Activated T-cell treated with anti-CD3 and anti-CD28 coated beads for 4 hours (primary cell): ENCODE measurements at places on chromosomes 16 and 17.

- DNase-seq: no peak
Measured at GRCh38 chr17:43608313-43608712, 53.4 kb downstream of the MEOX1 start.

GRCh38 chr17:34173241-34173640 lies 81.8 kb upstream of the CCL2 start:
- DNase-seq: no peak

- no peak for DNase-seq
Measured at GRCh38 chr16:31064882-31065461, 9.1 kb downstream of the ZNF668 start.

DNA sequence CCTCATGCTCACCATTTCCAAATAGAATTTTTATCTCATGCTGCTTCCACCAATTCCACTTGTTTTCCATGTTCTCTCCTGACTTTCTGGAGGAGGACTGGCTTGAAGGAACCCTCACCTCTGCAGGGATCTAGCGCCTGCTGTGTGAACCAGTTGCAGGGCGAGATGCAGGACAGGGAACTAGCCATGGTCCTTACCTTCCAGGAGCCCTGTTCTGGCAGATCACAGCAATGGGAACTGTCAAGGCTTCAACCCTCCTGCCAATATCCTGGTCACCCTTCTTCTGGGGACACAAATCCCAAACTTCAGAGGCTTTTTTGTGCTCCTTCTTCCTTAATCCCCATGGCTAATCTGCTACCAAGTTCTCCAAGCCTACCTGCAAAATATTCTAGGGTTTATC lies 60.4 kb upstream of the MMP2 start:
- no peak for DNase-seq

- DNase-seq: no peak
Measured at GRCh38 chr17:33949100-33949499, 306.0 kb upstream of the CCL2 start.

- DNase-seq: no peak
Measured at GRCh38 chr17:68595986-68596385, 5.2 kb downstream of the FAM20A start.

DNA sequence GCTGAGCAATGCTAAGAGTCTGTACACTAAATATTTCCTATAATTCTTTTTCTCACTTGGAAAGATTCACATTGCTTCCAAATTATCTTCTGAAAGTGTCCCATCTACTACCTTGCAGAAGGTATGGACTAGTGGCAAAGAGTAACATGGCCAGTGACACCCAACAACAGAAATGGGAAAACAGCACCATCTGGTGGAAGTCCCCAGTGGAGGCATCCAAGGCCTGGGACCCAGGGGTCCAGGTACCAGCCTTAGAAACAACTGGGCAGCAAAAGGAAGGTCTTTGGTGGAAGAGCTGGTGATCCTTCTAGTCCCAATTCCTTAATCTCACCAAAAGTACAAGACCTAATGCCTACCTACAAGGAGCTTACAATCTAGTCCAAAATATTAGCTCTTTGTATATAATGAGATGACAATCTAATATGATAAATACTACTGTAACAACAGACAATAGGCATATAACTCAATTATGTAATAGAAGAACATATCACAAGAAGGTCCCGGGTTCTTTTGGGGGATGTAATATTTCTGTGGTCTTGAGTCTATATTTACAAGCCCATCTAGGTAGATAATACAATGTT lies 55.3 kb downstream of the SKAP1 start:
- no peak for DNase-seq

GRCh38 chr16:724188-725040 lies 1.8 kb downstream of the CCDC78 start:
- DNase-seq: no peak

DNA sequence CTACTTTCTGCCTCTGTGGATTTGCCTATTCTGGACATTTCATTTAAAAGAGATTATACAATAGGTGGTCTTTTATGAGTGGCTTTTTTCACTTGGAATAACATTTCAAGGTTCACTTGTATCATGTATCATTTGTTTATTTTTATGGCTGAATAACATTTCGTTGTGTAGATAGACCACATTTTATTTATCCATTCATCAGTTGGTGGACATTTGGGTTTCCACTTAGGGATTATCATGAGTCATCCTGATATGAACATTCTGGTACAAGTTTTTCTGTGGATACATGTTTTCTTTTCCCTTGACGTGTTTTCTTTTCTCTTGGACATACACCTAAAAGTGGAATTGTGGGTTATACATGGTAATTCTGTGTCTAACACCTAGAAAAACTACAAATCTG lies 25.3 kb downstream of the PRSS54 start:
- no peak for DNase-seq

DNA sequence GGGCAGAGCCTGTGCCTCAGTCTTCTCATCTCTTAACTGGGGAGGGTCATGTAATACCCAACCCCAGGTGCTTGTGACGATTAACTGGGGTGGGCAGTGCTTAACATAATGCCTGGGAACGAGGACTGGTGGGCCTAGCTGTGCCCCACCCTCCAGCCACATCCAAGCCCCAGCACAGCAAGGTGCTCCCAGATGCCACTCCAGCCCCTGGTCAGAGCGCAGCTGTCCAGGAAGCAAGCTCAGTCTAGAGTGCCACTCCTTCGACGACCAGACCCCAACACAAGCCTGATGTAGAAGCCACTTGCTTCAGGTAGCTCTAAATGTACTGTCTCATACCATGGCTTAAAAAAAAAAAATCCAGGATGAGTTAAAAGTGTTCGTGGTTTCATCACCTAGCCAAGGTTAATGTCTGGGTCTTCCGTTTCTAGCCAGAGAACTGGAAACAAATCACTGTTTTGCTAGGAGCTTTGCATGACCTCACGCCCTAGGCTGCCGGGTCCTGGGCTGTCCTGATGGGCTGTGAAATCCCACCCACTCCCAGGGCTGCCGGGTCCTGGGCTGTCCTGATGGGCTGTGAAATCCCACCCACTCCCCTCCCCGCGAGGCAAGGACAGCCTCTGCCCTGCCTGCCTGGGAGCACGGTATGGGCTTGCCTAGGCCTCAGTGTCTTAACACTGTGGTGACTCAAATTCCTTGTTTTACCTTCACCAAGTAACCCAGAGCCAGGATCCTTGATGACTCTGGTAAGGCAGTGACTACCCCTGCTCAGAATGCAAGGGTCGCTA lies 7.7 kb downstream of the MIEF2 start:
- no peak for DNase-seq

GRCh38 chr17:49104511-49105074 lies 28.0 kb upstream of the B4GALNT2 start:
- DNase-seq: no peak

GRCh38 chr16:67892899-67893742 lies at the start of gene PSKH1:
PSKH1 (plus strand) TSS chr16:67893254; CDS start chr16:67908750, 15,496 bp downstream.
- DNase-seq: peak; percentile 91

DNA sequence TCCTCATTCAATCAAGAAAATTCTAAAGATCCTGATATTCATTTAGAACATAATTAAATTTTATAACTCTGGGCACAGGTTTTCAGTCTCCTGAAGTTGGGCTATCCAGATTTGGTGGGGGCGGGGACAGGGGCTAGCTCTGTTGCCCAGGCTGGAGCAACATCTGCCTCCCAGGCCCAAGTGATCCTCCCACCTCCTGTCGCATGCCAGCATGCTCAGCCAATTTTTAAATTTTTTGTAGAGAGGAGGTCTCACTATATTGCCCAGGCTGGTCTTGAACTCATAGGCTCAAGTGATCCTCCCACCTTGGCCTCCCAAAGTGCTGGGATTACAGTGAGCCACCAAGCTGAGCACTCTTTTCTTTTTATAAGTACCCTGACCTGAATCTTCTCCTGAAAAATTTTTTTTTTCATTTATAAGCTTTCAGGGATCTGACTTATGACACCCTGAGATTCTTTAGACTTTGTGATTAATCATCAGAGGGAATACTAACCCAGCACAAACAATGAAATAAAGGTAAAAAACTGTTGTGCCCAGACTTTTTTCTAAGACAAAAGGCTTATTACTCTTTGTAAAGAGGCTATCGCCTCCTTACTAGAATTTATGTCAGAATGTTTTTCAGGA lies 62.6 kb downstream of the TUBD1 start:
- no peak for DNase-seq

DNA sequence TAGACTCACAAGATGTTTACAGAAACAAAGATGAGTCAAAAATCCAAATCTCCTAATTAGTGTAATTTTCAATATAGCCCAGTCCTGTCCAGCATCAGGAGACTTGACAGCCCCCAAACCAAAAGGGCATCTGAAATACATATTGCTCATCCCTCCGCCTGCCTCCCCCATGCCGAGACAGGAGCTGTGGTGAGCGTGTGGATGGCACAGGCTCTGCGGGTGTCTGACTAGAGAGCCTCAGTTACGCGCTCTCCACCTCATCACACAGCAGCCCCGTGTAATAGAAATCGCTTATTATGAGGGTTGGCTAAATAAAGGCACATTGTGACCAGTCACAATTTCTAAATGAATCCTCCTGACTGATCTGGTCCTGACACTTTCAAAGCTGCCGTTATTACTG lies 43.1 kb upstream of the CBLN1 start:
- no peak for DNase-seq

- no peak for DNase-seq
Measured at GRCh38 chr16:57727610-57728009, 8.0 kb upstream of the KATNB1 start.

DNA sequence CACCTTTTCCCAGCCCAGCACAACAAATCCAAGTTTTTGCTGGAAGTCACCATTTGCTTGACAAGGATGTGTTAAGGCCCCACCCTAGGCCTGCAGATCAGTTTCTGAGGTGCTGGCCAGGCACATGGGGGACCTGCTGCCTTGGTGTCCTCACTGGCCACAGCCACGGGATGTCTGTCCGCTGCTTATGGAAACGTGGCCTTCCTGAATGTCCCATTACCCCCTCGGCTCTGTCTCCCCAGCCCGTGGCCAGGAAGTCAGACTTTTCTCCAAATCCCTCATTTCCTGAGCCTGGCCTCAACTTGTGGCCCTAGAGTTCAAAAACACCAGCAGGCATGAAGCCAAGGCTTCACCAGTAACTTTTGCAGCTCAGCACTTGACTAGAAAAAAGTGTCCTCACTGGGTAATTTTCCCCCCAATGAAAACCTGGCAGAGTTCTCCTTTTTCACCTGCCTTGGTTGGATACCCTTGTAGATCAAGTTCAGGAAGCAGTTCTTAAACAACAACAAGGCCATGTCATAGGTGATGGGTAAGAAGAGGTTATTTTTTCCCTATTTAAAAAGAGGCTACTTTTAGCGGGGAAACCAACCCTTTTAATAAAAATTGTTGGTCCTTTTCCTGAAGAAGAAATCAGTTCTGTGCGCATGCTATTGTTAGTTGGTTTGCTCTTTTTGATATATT lies 80.8 kb downstream of the SOCS1 start:
- DNase-seq: no peak

DNA sequence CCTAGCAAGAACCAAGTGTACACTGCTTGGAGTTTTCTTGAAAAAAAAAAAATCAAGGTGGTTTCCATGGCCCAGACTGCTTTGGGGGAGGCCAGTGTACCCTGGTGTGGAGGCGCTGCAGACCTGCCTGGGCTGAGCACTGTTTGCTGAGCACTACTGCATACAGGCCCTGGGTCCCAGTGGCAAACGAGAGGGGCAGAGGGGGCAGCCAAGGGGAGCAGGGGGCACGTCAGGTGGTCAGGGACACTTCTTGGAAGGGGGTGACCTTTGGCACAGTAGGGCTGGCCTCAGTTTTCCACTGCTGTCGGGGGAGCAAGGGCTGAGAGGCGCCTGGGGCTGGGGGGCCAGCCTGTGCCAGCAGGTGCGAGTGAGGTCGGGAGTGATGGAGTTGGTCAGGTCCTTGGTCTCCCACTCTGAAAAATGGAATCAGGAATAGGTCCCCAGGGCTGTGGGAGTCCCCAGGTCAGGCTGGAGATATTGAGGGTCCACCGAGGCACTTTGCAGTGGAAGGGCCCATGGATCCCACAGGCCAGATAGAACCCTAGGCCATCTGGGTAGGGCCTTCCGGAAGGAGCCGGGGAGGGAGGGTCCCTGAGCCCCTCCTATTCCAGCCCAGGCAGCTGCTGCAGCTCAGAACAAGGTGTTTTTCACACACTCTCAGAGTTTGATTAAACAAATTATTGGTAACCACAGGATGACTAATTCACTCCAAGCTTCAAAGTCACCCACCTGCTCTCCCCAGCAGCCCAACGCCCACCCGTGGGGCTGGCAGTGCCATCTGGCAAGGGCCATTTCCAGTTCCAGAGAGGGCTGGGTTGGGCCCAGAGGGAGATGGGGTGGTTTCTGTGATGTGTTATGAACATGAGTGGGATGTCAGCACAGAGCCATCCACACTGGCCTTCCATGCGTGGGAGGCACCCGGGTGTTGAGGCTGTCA lies 3.5 kb downstream of the ZFPM1 start:
- DNase-seq: peak; percentile 74

DNA sequence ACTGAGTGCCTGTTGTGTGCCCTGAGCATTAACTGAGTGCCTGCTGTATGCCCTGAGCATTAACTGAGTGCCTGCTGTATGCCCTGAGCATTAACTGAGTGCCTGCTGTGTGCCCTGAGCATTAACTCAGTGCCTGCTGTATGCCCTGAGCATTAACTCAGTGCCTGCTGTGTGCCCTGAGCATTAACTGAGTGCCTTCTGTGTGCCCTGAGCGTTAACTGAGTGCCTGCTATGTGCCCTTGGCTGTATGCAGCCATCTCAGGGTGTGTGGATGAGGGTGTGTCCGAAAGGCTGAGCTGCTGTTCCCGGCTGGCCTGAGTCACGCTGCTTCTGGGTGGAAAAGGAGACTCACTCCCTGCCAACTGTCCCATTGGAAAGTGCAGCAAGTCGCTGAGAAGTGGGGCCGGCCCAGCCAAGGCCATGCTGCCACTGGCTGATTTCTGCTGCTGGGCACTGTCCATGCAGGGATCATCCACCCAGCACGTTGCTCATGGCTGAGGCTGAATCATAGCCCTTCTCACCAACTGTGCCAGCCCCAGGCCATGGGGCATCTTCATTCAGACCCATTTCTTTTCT lies 113.8 kb downstream of the OR1D5 start:
- DNase-seq: no peak

DNA sequence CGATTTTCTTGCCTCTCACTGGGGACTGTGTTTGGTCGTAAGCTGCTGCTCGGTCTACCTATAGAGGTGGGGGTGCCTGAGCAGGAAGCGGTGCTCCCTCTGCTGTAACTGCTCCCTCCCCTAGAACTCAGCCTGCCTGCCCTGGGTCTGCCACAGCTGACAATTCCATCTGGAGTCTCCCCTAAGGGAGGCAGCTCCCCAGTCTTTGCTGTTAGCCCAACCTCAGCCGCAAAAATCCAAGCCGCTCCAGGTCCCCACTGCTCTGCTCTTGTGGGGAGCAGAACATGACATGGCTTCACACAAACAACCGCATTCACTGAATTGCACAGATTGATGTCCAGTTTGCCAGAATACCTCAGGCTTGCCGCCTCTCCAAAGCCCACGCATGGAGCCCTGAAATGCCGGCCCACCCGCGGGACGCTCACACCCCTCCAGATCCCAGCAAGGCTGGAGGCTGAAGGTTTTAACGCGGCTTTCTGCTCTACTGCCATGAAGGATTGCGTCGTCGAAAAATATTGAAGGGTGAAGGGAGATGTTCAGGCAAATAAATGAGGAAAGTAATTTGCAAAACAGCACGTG lies 221.5 kb upstream of the FOXF1 start:
- no peak for DNase-seq

DNA sequence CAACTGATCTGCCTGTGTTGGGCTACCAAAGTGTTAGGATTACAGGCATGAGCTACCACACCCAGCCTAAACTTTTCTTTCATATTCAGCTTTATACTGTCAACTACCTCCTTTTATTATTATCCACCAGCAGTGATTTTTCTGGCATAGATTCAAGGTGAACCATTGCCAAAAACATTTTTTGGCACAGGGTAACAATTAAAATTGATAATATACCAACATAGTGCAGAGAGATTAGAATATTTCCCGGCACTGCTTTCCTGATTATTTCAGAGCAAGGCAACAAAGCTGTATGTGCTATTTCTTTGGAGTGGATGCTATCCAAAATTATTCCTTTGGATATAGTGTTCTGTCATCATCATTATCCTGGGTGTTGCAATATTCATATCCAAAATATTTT lies 781.6 kb upstream of the SOX9 start:
- DNase-seq: no peak
